ENCODE measurements at places on chromosomes 7 and 10. TPM values are rescaled to one million over a fixed set of nuclear protein-coding genes. Genes with fewer than 3 reads are reported as not detected.

DNA sequence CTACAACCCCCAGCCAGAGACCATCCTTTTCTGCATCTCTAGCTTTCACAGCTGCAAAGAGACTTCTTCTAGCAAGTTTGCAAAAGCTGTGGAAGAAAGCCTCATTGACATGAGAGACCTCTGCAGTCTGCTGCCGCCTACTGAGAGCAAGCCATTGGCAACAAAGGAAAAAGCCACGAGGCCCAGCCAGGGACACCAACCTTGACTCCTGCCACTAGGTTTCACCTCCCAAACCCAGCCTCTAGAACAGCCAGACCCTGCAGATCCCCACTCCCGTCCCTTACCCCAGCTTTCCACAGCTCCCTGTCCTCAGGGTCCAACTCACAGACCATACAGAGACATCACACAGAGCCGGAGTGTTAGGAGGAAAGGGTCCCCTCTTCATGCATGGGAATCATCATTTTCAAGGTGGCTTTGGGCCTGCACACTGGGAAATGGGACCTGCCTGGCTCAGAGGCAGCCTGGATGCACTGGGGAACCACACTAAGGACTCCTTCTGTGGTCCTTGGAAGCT lies 14.6 kb upstream of the C10orf53 start:
- no peak for DNase-seq

GRCh38 chr10:76581506-76582256 lies 1055.9 kb downstream of the KCNMA1 start:
- DNase-seq: no peak

DNA sequence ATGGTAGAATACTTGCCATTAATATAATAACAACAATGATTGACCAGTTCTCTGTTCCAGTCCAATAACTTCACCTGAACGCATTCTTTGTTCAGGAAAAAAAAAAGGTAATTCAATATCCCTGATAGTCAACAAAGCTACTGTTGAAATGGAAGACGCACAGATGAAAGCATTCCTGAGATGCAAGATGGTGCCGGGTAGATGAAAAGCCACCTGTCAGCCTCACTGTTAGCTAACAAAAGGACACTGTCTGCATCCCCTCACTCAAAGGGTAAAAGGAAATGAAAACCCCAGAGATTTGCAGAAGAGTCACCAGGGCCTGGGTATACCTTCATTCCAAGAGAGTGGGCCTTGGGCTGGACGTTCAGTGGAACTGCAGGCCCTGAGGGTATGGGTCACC lies 357.4 kb downstream of the PLXNA4 start:
- DNase-seq: no peak

DNA sequence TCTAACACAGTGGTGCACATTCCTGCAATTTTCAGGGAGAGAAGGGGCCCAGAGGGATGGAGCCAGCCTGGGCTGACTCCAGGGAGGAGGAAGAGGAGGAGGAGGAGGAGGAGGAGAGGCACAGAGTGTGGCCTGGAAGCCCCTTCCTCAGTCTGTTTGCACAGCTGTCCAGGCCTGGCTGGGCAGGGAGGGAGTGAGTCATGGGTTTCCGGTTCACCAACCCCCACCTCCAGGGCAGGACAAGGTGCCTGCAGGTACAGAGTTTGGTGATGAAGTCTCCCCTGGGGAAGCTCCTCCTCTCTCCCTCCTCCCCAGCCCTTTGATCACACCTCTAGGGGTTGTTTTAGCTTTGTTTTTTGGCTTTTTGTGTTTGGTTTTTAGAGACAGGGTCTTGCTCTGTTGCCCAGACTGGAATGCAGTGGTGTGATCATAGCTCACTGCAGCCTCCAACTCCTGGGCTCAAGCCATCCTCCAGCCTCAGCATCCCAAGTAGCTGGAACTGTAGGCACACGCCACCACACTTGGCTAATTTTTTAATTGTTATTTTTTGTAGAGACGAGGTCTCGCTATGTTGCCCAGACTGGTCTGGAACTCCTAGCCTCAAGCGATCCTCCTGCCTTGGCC lies 77.5 kb upstream of the CUX1 start:
- DNase-seq: no peak

DNA sequence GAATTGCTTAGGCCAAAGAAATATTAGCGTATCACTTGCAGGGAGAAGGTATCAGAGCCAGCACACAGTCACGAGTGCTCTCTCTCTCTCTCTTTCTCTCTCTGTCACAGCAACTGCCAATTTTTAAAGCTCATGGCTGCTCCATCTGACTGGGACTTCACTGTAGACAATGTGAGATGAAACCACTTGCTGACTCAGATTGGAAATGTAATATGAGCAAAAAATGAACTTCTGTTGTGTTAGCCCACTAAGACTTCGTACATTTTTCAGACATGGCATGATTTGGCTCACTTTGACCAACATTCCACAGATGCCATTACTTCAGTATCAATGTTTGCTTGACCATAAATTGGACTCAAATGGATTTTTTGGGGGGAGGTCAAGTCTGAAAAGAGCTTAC lies 68.1 kb downstream of the DGKB start:
- no peak for DNase-seq

- no peak for DNase-seq
Measured at GRCh38 chr10:131843089-131843595, 57.7 kb upstream of the PPP2R2D start.

- no peak for DNase-seq
Measured at GRCh38 chr7:47154791-47155190, 427.1 kb downstream of the TNS3 start.

GRCh38 chr10:9294865-9295264 lies 1240.4 kb downstream of the GATA3 start:
- no peak for DNase-seq

DNA sequence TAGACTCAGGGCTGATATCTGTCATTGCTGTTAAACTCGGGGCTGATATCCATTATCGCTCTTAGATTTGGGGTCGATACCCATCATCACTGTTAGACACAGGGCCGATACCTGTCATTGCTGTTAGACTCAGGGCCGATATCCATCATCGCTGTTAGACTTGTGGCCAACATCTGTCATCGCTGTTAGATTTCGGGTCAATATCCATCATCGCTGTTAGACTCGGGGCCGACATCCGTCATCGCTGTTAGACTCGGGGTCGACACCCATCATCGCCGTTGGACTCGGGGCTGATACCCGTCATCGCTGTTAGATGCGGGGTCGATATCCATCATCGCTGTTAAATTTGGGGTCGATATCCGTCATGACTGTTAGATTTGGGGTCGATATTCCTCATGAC lies 54.8 kb downstream of the BEND7 start:
- DNase-seq: no peak

DNA sequence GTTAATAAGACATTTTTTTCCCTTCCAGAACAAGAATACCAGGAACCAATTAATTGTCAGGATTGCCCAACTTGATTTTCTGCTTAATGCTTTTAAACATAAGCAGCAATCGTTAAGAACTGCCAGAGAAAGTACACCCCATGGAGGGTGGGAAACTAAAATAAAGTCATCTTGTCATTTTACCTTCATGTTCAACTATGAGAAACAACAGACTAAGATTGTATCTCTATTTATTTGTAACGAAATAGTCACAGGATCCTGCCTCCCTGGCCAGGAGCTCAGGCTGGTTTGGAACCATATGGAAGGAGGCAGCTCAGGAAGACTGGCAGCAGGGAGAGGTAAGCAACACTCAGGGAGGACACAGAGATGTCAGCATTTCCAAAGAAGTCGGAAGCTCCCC lies 129.6 kb downstream of the TNS3 start:
- DNase-seq: no peak

DNA sequence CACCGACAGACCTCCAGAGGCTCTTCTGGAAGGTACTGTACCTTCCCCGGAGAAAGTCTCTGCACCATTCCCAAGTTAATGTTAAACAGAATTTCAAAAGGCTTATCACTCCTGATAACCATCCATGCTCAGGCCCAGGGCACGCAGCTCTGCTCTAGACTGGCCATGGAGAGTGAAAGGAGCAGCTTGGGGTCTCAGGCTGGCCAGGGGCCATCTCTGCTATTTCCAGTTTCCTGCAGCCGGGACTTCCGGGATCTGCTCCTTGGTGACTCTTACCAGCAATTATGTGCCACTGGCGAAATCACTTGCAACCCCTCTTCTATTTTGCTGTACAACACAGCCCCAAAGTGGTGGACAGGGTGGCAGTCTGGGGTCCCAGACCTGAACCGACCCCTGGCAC lies 6.0 kb downstream of the CLDN15 start:
- DNase-seq: peak; percentile 49

DNA sequence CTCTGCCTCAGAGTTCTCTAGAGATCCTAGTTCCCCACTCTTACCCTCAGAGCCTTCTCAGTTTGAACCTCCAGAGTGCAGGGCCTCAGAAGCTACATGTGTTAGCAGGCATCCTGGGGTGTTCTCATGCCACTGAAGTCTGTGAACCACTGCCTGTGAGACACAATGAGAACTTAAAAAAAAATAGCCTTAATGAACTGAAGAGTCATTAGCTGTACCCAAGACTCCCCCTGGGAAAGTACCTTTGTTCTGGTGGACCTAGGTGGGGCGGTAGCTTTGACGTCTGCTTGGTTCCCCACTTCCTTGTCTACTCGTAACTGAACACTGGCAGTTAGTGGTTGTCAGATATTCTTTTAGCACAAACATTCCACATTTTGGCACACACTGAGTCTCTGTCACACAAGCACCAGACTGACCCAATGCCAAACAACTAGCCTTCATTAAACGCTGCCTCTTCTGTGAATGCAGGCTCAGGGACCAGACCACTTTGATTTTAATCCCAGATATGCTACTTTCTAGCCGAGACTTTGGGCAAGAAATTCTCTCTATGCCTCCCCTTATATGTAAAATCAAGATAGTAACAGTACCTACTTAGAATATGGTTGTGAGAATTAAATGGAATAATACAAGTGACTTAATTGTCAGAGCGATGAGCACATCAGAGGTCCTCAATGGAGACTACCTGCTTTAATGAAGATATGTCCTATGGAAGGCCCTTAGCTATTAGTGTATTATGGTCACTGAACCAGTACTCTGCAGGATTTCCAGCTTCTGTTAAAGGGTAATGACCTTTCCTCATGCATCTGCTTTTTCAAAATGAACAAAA lies 75.3 kb upstream of the CC2D2B start:
- DNase-seq: no peak

DNA sequence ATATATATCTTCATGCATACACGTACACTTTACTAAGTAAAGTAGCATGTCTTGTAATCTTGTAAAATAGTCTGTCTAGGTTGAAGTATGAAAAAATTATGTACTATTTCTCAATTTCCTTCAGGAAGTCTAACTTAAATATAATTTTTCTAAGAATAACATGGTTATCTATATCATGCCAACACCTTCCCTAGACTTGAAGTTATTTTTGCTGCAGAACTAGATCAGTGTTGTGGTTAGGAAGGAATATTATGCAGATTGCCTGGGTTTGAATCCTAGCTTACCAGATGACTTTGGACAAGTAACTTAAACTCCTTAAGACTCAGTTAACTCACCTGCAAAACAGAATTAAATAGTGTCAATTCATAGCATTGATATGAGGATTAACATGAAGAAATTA lies 142.2 kb upstream of the SEMA3A start:
- DNase-seq: no peak

GRCh38 chr7:139738101-139738489 lies 39.7 kb downstream of the HIPK2 start:
- no peak for DNase-seq

TSPAN12 gene
- 21.5 TPM for total RNA-seq

CCDC136 gene
- total RNA-seq: 0.09 TPM

GNGT1 gene
- not detected for total RNA-seq

SLC13A4 gene
- total RNA-seq: 0.17 TPM

PRKCQ gene
- total RNA-seq: 0.75 TPM

ASZ1 gene
- not detected for total RNA-seq

TAS2R39 gene
- total RNA-seq: not detected

PRKAR2B gene
- total RNA-seq: 41.8 TPM

COL1A2 gene
- 35.0 TPM for total RNA-seq

SLC29A3 gene
- 5.7 TPM for total RNA-seq

SPOCK2 gene
- total RNA-seq: 1.7 TPM

NPFFR1 gene
- not detected for total RNA-seq
